T follicular helper cell (primary cell): ENCODE measurements at places on chromosomes 11 and 22.

GRCh38 chr11:117178210-117179034, at the start of gene SIDT2:
TSS of gene SIDT2 (plus strand) at chr11:117178743. CDS start at chr11:117179264, 521 bp downstream.
- peak; percentile 83 for DNase-seq

- DNase-seq: no peak
These were observed 1.9 kb downstream of the ZFTA start for GRCh38 chr11:63766531-63767235.

GRCh38 chr22:30754971-30755758, 60.5 kb downstream of the OSBP2 start:
- DNase-seq: peak; percentile 13

GRCh38 chr11:69220561-69221051, 64.9 kb downstream of the SMIM38 start:
- DNase-seq: no peak

DNA sequence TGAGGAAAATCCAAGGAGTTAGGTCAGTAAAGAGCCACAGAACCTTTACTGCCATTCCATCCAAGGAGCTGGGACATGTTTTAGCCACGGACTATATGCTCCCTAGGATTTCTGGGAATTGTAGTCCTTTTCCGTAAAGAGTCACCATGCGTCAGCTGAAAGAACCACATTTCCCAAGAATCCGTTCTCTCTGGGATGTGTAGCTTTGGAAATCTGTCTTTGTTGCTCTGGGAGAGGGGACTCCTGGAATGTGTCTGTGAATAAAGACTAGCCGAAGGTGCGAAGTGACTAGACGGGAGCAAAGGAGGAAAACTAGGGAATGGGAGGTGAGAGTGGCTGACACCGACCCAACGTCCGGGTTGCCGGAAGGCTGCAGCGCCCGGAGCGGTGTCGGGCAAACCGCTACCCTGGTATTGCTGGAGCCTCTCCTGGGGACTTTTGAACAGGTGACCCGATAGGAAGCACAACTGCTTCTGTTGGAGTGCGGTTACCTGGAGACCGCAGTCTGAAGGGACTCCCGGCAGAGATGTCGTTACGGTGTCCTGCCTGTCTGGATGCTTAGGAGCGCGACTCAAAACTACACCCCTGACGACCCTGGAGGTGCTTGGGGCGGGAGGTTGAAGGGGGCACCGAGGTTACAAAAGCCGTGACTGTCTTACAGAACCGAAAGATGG, at the start of gene IFTAP:
IFTAP (plus strand) TSS at position 187 of the 674 bp plus-strand sequence. CDS start 15,602 bp downstream, outside the sequence.
- no peak for DNase-seq

DNA sequence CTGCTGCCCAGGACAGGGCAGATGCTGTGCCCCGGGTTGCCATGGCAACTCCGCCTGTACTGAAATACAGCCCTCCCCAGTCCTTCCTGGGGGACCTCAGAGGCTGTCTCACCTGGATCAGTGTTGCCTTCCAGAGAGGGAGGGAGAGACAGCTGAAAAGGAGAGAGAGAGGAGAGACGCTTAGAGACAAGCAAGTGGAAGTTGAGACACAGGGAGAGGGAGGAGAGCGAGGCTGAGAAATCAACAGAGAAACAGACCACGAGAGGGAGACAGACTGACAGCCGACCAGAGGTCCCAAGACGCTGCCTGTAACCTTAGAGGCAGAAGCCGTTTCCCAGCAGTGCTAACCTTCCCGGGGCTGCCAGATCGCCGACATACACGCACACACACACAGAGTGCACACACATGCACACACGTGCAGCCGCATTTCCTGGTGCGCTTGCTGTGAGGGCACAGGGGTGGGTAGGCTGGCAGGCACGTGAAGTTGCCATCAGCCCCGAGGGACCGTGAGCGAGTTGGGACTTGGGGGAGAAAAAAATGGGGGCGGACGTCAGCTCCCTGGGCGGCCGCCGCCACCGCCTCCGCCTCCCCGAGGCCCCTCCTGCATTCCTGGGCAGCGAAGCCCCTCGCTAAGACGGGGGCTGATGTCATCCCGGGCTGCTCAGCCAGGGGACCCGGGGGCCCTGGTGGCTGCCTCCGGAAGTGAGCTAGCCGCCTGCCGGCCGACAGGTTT, 88.6 kb upstream of the CRYBB3 start:
- DNase-seq: peak; percentile 17

- peak; percentile 31 for DNase-seq
These were observed 20.9 kb downstream of the SERGEF start for GRCh38 chr11:17991783-17992433.

GRCh38 chr11:121587182-121587581, 134.4 kb upstream of the SORL1-AS1 start:
- no peak for DNase-seq

DNA sequence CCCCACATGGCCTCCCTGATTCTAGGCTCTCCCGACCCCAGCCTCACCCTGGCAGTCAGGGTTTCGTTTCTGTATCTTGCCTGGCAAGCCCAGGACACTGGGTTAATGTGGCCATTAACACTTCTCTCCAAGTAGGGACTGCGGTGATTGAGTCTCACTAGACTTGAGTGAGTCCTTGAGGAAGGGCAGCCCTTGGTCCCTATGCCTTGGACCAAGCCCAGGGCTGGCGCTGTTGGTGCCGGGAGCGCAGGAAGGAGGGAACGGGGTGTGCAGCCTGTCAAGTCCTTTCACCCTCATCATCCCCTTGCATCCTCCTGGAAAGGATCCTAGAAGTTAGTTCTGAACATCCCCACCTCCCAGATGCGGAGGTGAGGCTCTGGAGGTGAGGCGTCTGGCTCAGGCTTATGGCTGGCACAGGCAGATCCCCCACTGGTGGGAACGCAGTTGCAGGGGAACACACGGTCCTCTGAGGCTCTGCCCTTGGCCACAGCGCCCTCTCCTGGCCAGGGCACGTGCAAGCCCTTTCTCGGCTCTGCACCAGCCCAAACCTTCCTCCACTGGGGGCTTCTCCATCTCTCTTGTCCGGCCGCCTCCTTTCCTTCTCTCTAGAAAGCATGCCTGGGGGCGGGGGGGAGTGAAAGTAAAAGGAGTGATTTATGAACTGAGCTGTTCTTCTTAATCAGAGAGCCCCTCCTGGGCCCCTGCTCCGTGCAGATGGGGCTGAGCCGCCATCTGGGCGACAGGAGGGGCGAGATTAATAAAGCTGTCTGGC, 56.7 kb downstream of the TP53I11 start:
- DNase-seq: peak; percentile 31

DNA sequence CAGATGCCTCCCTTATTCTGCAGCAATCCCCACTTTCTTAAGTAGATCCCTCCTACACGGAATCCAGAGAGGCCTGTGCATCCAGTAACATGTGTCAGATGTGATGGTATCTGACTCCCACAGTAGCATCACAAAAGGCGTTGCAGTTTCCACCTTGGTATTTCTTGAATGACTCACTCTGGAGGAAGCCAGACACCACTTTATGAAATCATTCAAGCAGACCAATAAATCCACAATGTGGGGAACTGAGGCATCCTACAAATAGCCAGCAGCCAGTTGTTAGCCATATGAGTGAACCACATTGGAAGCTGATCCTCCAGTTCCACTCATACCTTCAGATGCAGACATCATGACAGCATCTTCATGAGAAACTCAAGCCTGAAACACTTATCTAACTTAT, 798.1 kb downstream of the OPCML start:
- no peak for DNase-seq

DNA sequence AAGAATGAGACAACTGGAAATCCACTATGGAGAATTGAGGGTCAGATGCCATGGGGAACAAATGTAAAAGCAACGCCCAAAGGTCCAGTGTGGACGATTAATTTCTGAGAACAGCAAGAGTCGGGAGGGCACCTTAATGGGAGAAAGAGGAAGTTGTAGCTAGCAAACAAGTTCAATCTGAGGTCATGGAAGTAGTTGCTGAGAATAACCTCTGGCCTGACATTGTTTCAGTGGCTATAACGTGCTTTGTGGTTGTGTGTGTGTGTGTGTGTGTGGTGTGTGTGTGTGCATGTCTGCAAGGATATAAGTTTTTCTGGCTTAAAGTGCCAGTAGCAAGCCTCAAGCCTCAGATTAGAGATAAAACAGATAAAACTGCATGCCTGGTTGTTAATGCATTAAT, 1630.1 kb upstream of the TENM4 start:
- DNase-seq: no peak

DNA sequence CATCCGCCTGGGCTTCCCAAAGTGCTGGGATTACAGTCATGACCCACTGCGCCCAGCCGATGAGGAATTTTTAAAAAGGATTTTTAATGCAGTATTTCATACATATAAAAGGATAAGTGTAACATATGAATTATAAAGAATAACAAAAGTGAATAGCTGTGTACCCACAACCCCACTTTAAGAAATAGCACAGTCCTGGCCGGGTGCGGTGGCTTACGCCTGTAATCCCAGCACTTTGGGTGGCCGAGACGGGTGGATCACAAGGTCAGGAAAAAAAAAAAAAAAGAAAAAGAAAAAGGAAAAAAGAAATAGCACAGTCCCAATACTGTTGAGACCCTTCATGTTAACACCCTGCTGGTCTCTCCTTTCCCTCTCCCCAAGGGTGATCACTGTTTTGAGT, 54.3 kb upstream of the CABP7 start:
- DNase-seq: no peak

DNA sequence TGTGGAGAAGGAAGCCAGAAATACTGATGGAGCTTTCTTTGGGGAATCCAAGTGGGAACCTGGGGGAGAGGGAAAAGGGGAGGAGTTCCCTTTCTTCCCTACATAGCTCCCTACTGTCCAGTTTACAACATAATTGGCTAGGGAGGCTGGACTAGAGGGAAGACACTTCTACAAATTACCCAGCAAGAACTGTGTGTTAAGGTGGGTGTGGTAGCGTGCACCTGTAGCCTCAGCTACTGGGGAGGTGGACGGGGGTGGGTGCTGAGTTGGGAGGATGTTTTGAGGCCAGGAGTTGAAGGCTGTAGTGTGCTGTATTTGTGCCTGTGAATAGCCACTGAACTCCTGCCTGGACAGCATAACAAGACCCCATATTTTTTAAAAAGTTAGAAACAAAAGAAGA, 74.0 kb downstream of the NAV2 start:
- no peak for DNase-seq

DNA sequence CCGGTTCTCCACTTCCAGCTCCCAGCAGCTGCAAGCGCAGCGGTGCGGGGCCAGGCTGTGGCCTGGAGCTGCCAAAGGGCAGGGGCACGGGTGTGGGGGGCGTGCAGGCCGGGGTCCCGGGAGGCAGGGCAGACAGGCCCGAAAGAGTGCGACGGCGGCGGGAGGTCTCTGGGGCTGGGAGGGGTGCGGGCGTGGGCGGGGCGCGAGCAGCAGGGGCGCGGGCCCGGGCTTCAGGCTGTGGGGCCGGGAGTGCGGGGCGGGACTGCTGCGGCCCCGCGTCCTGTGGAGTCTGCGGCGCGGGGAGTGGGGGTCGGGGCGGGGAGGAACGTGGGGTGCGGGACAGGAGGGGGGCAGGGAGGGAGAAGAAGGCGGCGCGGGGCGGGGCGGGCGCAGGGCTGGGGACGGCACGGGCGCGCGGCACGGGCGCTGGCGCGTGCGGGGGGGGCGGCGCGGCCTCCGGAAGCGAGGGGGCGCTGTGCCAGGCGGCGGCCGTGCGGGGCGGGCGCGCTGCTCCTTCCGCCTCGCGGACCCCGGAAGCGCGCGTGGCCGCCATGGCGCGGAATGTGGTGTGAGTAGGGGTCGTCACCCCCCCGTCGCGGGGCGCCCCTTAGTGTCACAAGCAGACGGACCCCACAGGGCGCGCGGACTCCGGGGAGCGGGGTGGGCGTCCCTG, at the start of gene MRPL23:
MRPL23 (plus strand) TSS at position 521 of the 673 bp plus-strand sequence; CDS start at position 552, 31 bp downstream.
- peak; percentile 7 for DNase-seq

- no peak for DNase-seq
These were observed 39.1 kb upstream of the GRK3 start for GRCh38 chr22:25525376-25525775.

DNA sequence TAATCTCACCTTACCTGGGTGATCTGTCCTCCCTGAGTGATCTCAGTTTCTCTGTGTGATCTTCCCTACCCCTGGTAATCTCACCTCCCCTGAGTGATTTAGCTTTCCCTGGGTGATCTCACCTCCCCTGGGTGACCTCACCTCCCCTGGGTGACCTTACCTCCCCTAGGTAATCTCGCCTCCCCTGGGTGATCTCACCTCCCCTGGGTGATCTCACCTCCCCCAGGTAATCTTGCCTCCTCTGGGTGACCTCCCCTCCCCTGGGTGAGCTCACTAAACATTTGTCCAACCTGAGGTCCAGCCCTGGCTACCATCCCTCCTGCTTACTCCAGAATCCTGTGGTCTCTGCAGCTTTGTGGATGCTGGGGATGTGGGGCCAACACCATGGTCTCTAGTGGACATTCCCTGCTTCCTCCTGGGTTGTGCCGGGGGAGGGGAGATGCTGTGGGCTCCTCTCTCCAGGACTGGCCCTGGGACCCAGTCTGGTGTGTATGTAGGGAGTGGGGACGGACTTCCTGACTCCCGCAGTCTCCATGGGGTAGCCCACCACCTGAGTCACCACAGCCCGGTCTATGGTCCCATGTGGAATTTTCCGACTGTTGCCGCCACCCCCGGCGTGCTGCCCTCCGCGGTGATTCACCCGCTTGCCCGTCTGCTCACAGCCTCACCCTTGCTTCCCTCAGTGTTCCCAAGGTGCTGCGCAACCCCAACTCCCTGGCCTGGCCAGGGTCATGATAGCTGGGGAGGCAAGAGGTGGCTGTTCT, 9.9 kb downstream of the LSP1 start:
- no peak for DNase-seq

DNA sequence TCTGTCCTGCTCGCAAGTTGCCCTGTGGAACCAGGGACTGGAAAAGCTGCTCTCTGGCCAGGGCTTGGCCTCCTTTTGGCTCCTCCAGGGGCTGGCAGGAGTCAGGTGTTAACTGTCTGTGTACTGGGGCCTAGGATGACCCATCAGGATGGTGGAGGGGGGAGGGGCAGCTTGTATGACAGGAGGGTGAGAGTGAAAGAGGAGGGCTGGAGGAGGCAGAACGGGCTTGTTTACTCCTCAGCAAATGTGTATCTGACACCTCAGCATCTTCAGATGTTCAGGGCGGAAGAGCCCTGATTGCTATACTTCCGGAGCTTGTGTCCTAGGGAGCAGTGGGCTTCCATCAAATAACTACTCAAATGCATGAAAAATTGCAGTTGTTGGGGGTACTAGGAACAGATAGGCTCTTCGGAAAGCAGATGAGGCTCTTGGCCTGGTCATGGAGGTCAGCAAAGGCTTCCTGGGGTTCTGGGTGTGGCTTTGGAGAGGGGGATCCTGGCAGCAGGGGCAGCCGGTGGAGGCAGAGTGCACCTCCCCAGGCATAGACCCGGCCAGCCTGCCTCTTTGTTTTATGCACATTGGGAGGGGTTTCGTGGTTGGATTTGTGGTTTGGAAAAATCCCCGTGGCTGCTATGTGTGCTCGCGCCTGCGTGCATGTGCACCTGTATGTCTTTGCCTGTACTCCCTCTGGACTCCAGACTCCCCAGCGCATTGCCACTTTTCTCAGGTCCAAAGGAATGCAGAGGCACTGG, 31.2 kb downstream of the CD82 start:
- peak; percentile 64 for DNase-seq

- no peak for DNase-seq
These were observed 43.3 kb downstream of the SESN3 start for GRCh38 chr11:95187723-95188122.

DNA sequence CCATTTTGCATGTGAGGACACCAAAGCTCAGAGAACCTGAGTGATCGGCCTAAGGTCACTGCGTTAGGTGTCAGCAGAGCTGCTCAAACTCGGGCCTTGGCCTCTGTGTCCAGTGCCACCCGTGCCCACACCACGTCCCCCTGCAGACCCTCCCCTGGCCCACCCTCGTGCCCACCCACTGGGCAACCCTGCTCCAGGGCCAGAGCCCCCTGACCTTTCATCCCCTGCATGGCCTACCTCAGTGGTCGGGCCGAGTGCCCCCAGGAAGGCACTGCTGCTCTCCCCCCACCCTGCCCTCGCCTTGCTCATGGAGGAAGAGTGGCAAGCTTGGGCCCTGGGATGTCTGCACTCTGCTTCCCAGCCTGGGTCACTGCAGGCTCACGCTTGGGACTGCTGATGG, 17.7 kb downstream of the B3GAT1 start:
- no peak for DNase-seq

GRCh38 chr22:37223965-37224551, 11.8 kb upstream of the SSTR3 start:
- no peak for DNase-seq
